ENCODE measurements at places on chromosomes 16 and 17.

- no peak for DNase-seq
Observed at GRCh38 chr16:75273054-75273925, 21.9 kb upstream of the BCAR1 start.

GRCh38 chr16:5175266-5175665 is 77.7 kb upstream of the EEF2KMT start:
- no peak for DNase-seq

DNA sequence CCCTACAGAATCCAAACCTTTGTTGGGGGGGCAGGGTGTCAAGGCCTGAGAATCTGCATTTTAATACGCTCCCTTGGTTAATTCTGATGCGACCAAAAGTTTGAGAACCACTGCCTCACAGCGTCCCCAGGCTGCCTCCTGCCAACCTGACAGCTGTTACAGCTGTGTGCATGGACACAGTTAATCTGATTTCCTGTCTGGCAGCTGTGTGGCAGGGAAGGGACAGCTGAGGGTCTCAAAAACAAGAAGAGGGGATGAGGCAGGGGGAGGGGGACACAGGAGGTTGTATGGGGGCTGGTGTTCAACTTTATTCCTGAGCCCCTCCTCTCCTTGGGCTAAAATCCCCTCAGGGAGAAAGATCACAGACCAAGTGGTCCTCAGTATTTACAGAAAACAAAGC is 17.5 kb downstream of the HDAC5 start:
- DNase-seq = no peak

GRCh38 chr16:67654403-67654911 is 5.6 kb downstream of the ACD start:
- DNase-seq = no peak

GRCh38 chr17:20925091-20925490 is 117.7 kb downstream of the USP22 start:
- no peak for DNase-seq

GRCh38 chr16:12503191-12503590 is 300.5 kb downstream of the CPPED1 start:
- DNase-seq = no peak

DNA sequence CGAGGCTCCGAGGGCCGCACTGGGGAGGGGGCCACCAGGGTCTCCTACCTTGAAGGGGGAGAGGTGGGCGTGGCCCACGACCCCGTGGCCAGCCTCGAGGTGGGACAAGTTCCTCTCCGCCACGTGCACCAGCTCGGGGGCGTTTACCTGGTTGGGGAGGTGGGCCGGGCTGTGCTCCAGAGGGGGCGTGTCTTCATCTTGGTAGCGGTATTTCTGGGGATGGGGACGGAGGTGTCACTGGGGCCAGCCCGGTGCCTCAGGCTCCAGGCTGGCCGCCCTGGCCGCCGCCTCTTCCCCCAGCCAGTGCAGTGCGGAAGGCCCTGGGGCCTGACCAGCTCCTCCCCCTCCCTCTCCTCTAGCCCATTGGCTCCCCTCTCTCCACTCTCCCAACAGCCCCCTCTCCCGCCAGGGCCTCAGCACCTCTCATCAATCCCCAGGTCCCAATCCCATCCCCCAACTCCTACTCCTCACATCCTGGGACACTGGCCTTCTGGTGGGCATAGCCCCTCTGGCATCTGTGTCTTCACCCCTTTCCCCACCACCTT is 11.5 kb downstream of the DLG4 start:
- no peak for DNase-seq

DNA sequence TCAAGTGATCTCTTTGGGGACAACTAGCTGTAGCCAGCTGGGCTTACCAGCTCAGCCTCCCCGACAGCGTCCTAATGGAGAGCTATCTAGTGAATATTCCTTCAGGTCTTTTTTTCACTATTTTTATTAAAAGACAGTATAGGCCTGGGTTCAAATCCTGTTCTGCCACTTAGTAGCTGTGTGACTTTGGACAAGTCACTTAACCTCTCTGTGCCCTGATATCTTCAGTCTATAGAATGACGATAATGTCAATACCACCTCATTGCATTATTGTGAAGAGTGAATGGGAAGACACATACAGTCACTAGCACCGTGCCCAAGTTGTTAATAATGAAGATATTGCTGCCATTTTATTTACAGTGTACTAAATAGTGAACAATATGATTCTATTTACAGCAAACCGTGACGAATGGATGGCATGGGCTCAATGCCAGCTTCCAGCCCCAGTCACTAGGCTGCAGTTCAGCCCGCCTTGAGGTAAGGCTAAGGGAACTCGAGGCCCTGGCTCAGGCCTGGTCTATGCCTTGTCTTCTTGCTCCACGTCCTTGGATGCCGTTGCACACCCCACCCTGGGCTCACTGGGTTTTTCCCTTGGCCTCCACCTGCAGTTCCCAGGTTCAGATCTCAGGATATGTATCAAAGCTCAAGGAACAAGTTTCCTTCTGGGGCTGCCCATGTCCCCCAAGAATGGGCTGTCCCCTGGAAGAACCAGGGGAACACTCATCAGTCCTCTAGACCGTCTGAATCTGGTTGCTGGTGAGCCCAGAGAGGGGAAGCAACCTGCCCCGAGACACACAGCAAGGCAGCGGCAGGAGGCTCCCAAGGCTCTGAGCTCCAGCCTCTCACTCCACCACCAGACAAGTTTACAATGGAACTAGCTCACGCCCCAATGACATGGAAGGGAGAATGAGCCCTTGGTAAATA is 95.4 kb upstream of the TNRC6C start:
- no peak for DNase-seq

GRCh38 chr16:21501869-21502667 is 97.3 kb upstream of the METTL9 start:
- peak; percentile 74 for DNase-seq

DNA sequence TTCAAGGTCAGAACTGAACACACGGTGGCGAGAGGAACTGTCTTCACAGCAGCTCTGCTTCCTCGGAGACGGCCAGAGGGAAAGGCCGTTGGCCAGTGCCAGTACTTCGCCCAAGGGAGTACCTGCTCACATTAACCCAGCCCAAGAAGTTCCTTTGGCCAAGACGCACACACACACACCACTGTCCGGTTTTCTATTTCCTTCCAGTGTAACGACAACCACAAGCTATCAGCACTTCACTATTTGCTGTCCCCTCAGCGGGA is 744 bp upstream of the GGNBP2 start:
- DNase-seq = no peak

DNA sequence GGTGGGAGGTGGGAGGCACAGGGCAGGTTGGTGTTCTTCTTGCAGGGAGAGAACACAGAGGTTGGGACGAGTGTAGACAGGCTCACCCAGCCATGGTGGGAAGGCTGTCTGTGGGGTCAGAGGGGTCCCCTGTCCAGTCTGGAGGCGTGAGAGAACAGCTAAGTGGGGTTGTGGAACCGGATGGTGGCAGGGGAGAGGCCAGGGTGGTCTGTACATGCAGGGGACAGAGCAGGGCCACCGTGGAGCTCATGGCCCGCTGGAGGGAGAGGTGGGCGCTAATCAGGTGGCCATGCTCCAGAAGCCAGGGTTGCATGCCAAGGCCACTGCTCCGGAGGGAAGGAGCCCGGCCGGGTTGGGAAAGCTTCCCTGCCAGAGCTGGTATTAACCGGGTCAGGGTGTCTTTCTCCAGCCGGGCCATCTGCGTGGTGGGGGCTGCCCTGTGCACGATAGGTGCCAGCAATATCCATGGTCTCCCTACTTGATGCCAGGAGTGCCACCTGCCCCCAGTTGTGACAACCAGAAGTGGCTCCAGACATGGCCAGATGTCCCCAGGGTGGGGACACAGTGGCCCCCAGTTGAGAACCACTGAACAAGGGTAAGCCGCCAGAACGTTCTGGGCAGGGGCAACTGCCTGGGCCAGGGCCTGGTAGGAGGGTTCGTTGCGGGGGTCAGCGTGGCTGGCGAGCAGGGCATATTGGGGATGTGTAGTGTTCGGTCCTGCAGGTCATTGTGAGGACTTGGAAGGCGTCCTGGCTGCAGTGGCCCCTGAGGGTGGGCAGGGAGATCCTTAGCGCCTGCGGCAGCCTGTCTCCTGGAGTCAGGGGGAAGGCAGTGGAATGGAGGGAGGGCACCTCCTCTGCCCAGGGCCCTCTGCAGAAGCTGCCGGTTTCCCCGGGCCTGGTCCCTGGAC is 5.1 kb downstream of the SNN start:
- DNase-seq = no peak

GRCh38 chr16:48961546-48961945 is 320.1 kb downstream of the CBLN1 start:
- DNase-seq = no peak

GRCh38 chr17:973053-973452 is 6.5 kb downstream of the NXN start:
- no peak for DNase-seq

DNA sequence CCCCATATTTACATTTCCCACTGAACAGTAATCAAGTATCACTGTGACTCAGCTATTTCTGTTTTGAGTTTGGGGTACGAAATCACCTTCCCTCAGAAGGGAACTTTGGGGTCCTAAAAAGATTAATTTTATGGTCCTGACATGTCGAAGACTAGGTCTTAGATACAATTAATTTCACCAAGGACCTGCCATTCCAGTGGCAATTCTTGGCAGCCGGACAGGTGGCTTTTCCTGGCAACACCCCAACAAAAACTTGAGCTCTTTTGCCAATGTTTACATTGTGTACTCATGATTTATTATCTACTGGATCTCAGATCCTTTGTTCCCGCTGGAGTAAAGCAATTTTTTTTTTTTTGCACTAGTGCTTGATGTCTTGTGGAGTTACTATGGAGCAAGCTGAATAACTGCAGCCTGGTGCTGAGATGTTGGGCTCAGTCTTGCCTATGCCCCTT is 14.4 kb downstream of the SLFN5 start:
- no peak for DNase-seq

GRCh38 chr17:18182110-18182977 is 1.3 kb upstream of the ALKBH5 start:
- no peak for DNase-seq

GRCh38 chr17:45391291-45391690 is 41.4 kb downstream of the ARHGAP27 start:
- DNase-seq = no peak

GRCh38 chr16:85090873-85091521 is 21.3 kb downstream of the CIBAR2 start:
- DNase-seq = no peak

DNA sequence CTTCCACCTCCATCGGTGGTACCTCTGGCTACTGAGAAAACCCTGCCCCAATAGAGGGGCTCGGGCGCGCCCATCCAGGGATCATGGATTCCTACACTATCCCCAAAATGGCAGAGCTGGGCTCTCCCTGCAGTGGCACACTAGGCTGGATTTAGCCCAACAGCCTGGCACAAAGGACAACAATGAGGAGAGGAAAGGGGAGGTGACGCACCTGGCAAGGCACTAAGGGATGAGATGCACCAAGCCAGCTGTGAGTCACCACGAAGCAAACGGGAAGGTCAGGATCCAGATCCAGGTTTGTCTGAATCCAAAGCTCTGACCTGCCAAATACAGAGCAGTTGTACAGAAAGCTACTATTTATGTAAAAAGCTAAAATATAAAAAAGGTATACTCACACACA is 18.1 kb downstream of the UBE2O start:
- DNase-seq = no peak

GRCh38 chr17:58200024-58200633 is 7.6 kb downstream of the EPX start:
- peak; percentile 34 for DNase-seq

- DNase-seq = no peak
Observed at GRCh38 chr16:10037751-10038150, 144.5 kb downstream of the GRIN2A start.

DNA sequence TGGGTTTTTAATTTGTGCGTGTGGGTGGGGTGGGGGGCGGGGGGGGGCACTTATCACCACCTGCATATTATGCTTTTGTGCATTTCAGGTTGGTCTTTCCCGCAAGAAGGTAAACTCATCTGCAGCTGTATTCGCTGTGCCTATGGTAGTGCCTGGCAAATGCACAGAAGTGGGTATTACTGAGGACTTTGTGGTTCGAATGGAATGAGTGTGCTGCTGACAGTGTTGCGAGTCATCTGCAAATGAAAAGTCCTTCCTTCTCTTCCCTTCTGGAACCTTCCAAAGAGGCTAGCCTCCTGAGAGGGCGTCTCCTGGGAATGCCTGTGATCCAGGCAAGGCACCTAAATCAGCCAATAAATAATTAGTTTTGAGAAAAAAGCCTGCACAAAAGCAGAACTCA is 532.9 kb downstream of the MAF start:
- DNase-seq = no peak

DNA sequence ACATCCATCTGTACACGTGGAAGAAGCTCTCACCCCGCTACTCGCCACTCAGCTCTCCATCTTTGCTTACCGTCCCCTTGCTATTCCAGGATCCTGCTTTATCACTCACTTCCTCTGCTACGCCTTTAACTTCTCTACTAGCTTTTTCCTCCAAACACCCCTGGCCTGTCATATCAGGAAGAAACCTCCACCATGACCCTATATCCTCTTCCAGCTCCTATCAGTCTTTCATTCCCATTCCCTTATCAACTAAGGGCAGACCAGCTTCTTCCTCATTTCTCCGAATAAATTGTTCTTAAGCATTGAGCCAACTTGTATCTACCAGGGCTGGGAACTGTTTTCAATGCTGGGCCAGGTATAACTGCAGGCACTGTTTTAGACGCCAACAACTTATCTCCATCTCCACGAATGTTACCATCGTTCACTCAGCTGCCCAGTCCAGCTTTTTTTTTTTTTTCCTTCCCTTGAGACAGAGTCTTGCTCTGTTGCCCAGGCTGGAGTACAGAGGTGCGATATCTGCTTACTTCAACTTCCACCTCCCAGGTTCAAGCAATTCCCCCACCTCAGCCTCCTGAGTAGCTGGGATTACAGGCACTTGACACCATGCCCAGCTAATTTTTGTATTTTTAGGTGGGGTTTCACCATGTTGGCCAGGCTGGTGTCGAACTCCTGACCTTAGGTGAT is 4.3 kb downstream of the IQCK start:
- DNase-seq = no peak

DNA sequence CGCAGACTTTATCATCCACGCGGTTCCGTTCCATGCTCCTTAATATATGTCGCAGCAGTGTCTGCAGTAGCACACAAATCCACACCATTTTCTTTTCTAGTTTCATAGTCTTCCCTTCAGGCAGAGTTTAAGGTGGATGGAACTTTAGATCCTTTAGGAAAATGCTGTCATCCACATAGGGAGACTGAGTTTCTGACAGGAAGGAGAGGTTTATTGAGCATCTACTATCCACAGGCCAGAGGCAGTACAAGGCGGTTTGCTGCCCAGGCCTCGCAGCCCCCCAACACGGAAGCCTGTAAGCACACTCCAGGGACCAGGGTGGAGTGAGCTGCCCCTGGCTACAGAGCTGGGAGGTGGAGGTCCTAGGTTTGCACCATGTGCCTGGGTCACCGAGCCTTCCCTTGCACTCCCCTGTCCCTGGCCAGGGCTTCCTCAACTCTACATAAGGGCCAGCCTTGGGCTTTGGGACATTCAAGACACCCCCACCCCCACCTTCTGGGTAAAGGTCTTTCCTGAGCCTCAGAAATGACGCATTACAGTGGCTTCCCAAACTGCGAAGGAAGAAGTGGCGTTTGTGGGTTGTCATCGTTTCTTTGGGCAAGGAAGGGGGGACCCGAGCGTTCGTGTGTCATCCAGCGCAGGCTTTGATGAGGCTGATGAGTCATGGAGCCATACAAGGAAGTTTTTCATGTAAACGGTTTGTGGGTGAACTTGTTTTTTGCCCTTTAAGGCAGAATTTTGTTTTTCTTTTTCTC is 146.5 kb upstream of the PLCG2 start:
- DNase-seq = peak; percentile 59

GRCh38 chr16:84084570-84085270 is 32.0 kb downstream of the MBTPS1 start:
- peak; percentile 36 for DNase-seq

All from stimulated activated CD4-positive, alpha-beta T cell treated with anti-CD3 and anti-CD28 coated beads, TNF-alpha, amount 100 ng/mL, for 24 hours (primary cell).